Activated CD4-positive, alpha-beta memory T cell treated with anti-CD3 and anti-CD28 coated beads, Interleukin-2, amount 10 ng/mL, durations not matched to agents 7 days and 5 days (primary cell): ENCODE measurements at places on chromosomes 13 and 19. TPM values are rescaled to one million over a fixed set of nuclear protein-coding genes. Genes with fewer than 3 reads are reported as not detected.

The ZIK1 gene
- 6.1 TPM for total RNA-seq

The ETFB gene
- 126 TPM for total RNA-seq

The F10 gene
- total RNA-seq, result not detected

The KCNRG gene
- total RNA-seq, result 0.65 TPM

The TMC4 gene
- 2.8 TPM for total RNA-seq

The TNNT1 gene
- total RNA-seq, result 0.38 TPM

The LAIR1 gene
- total RNA-seq, result 59.0 TPM

The TBXA2R gene
- total RNA-seq, result 0.23 TPM

The RNF225 gene
- total RNA-seq, result not detected

The VAV1 gene
- total RNA-seq, result 105 TPM

The NDUFB7 gene
- total RNA-seq, result 91.6 TPM

The SOX1 gene
- total RNA-seq, result not detected

The TEX26 gene
- not detected for total RNA-seq

The SCEL gene
- not detected for total RNA-seq
